ENCODE measurements at places on chromosomes 2 and 18.

DNA sequence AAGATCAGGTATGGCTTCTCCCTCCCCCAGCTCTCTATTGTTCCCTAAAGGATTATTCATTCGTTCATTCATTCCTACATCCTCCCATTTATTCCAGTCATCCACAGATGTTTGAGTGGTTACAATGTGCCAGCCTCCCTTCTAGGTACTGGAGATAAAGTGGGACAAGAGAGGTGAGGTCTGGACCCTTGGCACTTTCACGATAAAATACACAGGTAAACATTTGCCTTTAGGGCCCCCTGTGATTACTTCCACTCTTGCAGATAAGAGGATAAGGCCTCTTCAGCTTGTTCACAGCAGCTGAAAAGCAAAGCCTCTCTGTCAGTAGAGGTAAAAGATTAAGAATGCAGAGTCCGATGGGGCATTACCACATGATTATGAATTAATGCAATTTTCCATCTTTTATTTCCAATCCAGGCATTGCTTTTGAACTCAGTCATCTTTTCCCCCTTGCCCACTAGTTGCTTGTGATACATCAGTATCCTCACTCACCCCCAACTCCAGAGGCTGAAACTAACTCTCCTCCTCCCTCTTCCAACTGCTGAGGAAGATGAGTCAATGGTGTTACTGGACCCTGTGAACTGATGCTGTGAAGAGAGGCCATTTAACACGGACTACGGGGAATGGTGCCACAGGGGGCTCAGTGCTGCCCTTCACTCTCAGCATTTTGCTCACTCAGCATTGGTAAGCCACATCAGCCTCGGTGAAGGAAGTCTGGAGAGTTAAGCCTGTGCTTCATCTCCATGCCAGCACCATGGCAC is 1.1 kb upstream of the DPP4 start:
- DNase-seq: no peak

DNA sequence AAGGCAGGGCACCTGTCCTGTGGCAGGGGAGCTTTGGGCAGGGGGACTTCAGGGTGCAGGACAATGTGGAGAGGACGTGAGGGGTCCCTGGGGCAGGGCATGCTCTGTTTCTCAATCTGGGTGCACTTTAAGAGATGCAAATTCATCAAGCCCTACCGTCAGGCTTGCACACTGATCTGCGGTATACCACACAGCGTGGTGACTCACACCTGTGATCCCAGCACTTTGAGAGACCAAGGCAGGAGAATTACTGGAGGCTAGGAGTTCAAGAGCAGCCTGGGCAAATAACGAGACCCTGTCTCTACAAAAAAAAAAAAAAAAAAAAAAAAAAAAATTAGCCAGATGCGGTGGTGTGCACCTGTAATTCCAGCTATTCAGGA is 10.2 kb upstream of the GPC1 start:
- DNase-seq: no peak

DNA sequence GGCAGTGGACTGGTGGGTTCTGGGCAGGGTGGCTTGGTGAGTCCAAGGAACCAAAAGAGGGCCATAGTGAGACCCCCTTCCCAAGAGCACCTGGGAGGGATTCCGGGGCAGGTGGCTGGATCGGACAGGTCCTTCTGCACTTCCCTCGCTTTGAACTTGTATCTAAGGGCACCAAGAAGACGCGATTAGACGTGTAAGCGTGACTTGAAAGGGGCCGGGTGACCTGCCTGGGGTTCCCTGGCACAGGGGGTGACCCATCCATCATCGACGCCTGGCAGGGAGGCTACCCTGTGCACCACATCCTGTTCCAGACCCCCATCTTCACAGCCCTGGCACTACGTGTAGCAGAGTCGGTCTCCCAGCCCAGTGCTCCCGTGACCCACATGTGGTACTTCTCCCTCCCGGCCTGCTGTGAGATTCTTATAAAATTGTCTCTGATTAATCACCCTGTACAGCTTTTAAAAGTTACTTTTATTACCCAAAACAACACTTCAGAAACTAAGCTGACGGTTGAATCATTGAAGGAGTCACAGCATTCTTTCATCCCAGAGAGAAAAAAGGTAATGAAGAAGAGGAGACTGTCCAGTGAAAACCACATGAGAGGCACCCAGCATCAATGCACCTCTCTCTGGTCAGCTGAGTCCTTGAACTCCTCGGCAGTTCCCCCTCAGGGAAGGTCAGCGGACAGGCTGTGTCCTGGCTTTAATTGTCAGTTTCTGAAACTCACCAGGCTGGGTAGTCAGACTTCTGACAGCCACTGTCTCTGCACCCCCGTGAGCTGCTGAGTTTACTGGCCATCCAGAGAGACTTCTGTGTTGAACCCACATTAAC is 13.0 kb downstream of the SH3BP4 start:
- no peak for DNase-seq

GRCh38 chr2:108199726-108200125 is 40.0 kb upstream of the SULT1C3 start:
- DNase-seq: no peak

GRCh38 chr18:13221869-13222855 is 3.6 kb downstream of the LDLRAD4 start:
- no peak for DNase-seq

GRCh38 chr2:229089776-229090175 is 181.3 kb downstream of the PID1 start:
- no peak for DNase-seq

GRCh38 chr18:10441472-10441871 is 13.0 kb upstream of the APCDD1 start:
- DNase-seq: no peak

DNA sequence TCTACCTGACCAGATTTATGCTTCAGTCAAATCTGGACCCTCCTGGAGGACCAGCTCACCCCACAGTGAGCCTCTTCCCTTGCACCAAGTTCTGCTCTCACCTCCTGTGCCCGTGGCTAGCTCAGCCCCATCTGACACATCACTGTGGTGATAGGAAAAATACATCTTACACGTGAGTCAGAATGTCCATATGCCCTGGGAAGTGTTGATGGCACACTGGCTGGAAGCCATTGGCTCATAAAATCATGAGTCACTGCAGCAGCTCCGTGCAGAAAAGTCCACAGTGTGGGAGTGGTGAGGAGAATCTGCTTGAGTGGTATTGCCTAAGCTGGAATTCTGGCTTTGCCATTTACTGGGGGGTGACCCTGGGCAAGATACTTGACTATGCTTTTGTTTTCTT is 42.6 kb upstream of the RAPGEF4 start:
- DNase-seq: no peak

DNA sequence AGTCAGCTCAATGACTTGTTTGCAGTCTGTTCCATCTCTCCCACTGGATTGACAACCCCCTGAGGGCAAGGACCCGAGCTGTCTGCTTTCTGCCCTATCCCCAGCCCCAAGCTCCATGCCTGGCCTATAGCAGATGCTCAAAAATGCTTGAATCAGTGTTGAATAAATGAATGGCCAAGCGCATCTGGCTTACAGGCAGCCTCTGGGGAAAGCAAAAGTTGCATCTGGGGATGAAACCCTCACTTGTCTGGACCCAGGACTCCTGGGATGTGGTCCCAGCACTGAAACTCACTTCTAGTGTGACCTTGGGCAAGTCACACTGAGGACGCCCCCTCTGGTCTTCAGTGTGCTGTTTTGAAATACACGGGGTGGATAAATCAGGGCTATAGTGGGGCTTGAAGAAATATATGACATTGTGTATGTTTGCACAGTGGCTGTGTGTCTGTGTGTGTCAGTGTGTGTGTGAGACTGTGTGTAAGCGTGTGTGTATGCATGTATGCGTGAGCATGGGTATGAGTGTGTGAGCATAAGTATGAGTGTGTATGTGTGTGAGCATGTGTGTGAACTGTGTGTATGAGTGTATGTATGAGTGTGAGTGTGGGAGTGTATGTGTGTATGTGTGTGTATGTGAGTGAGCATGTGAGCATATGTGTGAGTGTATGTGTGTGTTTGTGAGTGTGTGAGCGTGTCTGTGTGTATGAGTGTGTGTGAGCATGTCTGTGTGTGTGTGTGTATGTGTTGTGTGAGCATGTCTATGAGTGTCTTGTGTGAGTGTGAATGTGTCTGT is 27.8 kb upstream of the TNS1 start:
- DNase-seq: no peak

- no peak for DNase-seq
These were observed 202.4 kb downstream of the PIK3C3 start for GRCh38 chr18:42157420-42157819.

DNA sequence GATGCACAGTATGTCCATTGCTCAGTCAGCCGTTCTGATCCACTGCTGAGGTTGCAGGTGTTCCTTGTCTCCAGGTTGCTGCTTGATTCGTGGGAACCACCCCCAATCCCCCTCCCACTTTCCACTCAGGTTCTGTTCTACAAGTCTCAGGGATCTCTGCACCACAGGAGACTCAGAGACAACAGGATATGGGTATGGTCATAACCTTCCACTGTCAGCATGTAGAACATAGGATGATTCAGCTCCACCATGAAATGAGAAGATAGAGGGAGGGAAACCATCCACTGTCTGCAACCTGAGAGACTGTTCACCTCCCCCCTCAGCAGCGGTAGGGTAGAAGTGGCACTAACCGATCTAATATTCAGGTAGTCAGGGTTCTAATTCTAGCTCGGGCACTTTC is 19.0 kb upstream of the KLF7 start:
- DNase-seq: no peak

DNA sequence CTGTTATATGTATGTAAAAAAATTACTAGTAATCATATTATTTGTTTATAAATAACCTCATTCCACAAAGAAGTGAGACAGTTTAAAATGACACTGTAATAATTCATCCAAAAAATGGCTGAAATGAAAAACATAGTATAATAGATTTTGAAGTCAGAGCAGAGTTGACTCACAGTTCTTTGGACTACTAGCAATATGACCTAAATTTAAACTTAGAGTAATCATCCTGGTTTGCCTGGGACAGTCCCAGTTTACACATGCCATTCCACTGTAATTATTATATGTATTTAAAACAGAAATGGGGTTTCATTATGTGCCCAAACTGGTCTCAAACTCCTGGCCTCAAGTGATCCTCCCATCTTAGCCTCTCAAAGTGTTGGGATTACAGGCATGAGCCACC is 48.3 kb downstream of the CCDC88A start:
- no peak for DNase-seq

GRCh38 chr18:21489119-21489750 is 111.3 kb downstream of the ESCO1 start:
- no peak for DNase-seq

- DNase-seq: no peak
These were observed 43.0 kb downstream of the MYO5B start for GRCh38 chr18:50151926-50152325.

- no peak for DNase-seq
These were observed 114.6 kb downstream of the MAPK4 start for GRCh38 chr18:50674307-50674980.

DNA sequence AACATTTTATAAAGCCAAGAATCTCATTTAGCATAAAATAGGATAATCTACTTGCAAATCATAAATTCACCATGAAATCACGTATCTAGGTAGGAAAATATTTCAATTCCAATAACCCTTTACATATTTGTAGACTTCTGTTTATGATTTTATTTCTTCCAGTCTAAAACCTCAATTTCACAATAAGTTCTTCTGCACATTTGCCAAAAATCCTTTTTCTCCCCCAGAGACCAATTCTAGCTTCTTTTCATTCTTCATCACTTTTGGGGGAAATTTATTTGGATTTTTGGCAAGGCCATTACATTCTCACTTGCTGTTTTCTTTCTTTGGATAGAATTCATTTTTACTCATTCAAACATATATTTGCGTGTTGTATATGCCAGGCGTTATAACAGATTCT is 86.8 kb downstream of the SPRED2 start:
- no peak for DNase-seq

DNA sequence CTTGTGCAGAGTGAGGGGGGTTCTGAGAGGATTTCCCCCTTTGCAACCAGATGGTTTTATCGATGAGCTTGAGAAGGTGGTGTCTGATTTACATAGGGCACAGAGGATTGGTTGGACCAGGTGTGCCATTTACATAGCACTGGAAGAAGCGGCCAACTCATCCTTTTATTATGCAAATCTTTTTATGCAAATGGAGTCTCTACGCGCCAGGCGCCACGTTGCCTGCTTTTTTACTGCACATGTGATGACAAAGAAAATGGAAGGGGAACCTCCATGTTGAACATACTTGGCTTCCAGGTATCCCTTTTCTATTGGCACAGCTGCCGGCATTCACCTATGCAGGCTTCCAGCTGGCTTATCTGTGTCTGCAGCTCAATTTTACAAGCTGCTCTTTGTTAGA is 18.4 kb upstream of the TXNL4A start:
- no peak for DNase-seq

DNA sequence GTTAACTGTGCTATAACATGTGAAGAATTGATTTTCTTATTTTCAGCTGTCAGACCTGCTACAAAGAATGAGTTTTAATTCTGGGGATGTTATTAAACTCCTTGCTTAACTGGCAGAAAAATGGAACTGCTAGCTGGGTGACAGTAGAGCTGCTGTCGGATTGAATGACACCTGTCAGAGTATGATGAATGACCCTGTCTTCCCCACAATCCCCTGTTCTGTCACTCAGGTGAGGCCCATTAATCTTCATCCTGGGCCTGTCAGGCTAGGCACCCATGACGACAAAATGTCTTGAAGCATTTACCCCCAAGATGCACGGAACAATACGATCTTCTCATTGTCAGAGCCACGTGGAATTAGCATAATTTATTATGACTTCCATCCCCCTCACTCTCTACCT is 129.9 kb upstream of the ETAA1 start:
- no peak for DNase-seq

DNA sequence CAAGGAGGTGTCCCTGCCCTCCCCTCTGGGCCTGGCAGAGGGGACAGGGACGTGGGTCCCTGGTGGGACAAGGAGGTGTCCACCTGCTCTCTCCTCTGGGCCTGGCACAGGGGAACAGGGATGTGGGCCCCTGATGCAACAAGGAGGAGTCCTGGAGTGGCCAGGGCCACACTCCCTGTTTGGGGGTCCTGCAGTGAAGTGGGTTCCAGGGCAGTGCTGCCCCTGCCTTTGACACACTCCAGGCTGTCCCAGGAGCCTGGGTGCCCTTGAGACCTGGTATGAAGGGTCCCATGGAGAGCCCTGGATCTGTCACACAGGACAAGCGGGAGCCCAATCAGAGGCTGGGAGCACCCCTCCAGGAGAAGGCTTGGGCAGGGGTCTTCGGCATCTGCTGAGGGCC is 75.8 kb upstream of the GPC1 start:
- DNase-seq: no peak

GRCh38 chr2:142745691-142746090 is 131.8 kb upstream of the KYNU start:
- no peak for DNase-seq

Data from activated naive CD4-positive, alpha-beta T cell (primary cell).